ENCODE measurements at places on chromosomes 3 and 15.

DNA sequence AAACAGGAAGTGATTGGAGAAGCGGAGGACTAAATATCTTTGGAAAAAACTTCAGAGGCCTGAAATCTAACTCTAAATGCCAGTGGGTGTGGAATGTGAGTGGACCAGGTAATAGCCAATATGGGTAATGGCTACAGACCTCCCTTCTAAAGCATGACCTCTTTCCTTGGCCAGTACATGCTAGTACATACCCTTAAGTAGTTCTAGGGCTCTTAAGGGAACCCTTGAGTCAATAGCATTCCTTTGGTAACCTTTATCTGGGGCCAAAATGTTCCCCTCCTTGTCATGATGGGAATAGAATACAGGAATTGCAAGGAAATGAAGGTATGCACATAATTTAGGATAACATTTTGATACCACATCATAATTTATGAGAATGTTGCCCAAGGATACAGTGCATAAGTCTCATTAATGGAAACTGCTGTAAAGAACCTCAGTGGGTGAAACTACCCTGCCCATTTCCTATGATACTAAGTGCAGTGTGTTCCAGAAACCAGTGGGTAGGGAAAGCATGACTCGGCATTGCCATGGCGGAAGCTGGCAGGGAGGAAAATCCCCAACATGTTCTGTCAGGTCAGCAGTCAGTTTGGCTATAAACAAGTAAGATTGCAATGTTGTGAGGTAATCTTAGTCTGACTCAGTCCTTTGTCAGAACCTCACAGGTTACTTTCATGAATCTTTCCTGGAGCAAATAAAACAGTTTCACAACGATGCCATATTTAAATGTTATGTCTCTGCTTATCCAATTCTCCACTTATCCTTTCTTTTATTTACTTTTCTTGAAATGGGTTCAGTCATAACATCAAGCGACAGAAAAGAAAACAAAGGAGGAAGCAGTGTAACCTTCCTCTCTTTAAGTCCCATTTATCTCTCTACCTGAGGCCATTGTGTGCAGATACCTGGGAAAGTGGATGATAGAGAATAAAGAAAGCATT, 23.5 kb upstream of the RAP2B start:
- peak; percentile 42 for DNase-seq

DNA sequence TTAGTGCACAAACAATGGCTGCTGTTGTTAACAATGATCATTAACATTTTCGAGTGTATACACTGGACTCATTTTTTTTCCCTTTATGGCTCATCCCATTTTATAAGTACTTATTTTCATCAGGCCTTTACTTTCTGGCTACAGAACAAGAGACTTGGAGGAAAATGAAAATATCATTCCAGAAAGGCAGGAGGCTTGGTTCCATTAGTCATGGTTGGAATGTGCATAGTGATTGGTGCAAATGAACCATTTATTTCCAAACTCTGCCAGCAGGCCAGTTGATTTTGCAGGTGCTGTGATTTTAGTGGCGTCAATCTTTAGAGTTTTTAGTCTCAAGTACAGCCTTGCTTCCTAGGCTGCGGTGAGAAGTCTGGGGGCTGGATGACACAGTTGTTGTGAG, 151.8 kb downstream of the ITPR1 start:
- DNase-seq = no peak

DNA sequence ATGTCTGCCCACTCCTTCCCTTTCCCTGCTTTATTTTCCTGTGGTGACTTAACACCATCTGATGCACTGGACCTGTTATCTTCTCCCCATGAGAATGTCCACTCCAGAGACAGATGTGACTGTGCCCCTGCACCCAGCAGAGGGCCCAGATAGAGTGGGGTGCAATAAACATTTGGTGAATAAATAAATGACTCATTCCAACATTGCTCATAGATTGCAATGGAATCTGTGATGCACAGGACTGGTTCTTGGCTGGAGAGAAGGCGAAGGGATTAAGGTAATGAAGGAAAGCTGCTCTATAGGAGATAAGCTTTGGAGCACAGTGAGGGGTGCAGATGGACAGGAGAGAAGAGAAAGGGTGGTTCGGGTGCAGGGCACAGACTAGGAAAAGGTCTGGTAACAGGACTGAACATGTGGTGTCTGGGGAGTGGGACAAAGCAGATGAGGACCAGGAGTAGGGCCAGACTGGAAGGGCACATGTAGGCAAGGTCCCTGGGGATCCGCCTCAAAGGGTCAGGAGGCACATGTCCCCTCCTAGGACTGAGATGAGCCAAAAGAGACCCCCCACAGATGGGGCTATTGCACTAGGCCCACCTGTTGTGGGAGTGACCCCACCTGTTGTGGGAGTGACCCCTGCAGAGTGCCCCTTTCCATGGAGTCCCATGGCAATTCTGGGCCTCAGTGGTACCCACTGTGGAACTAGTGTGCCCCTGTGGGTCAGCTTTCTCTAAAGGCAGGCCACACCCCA, 17.5 kb upstream of the POC1A start:
- DNase-seq = no peak

- DNase-seq = no peak
These were observed 84.4 kb upstream of the RGMA start for GRCh38 chr15:93173369-93173768.

DNA sequence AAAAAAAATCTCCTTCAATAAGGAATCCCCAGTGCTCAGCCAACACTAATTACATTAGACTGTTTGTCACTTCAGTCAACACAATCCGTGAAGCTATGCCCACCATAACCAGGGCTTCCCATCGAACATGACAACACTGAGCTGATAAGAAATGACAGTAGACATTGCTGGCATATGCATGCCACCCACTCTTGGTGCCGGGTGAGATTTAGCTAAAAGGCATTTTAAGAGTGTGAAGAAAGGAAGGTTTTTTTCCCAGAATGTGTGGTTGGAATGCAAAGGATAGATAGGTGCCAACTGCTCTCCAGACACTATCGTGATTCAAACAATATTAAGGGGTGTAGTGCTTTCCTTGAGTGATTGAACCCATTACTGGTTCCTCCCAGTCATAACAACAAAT, 344.0 kb upstream of the LMCD1 start:
- no peak for DNase-seq

All from NCI-H69 (cell line).